Peyer's patch (tissue), 4 donors: ENCODE measurements at places on chromosomes 13 and 19.

DNA sequence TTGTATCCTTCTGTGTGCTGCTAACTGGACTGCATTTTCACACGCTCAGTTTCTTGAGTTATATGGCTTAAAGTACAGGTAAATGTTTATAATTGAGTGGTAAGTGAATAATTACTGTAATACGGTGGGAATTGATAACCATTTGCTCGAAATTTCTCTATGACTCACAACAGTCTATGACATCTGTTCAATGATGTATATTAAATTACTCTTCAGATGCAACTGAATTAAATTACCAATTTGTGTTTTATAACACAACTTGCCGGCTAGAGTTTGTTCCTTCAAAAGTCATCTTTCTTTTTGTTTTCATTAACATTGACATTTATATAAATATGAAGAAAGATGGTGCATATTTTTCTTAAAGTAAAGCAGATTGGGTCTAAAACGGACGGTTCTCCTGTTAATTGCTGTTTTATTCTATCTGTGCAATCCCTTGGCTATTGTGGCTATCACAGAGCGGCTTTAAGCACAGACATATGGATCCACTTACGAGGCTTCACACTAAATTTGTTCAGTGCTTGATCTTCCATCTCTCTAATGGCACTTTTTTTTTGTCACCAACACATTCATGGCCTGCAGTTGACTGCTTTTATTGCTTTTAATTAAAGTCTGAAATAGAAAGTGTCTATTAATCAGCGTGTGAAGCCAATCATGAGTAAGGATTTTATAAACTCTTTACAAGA is 1291.6 kb upstream of the SLC10A2 start:
- no peak for DNase-seq

GRCh38 chr13:45180713-45181601 is 19.9 kb downstream of the KCTD4 start:
- DNase-seq: no peak

DNA sequence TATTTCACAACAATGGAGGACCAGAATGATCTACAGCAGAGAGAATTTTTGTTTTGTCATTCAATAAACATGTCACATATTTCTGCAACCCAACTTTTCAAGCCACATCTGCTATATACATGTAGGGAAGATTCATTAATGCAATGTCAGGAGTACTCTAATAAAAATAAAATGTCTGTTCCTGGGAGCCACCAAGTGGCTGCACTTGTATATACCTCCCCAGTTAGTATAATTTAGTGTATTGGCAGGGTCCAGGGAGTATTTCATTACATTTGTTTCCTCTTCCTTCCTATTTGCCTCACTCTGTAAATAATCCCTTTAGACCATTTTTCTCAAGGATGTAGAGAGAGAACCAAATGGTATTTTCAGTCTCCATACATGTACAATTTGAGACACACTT is 1169.0 kb downstream of the DIAPH3 start:
- no peak for DNase-seq

DNA sequence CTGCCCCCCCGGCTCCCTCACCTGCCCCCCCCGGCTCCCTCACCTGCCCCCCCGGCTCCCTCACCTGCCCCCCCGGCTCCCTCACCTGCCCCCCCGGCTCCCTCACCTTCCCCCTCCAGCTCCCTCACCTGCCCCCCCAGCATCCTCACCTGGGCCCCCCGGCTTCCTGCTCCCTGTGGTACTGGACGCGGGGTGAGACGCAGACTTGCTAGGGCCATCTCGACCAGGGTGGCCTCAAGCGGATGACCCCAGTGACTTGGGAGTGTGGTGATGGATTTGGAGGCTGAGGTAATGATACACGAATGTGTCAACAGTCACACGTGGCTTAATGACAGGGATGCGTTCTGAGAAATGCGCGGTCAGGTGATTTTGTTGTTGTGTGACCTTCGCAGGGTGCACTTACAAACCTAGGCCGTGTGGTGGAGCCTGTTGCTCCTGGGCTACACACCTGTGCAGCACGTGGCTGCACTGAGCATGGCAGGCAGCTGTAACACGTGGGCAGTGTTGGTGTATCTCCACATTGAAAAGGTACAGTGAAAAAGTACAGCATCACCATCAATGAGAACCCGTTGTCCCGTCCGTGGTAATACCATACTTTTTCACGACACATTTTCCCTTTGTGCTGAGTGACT is 197.8 kb downstream of the TEX29 start:
- no peak for DNase-seq

DNA sequence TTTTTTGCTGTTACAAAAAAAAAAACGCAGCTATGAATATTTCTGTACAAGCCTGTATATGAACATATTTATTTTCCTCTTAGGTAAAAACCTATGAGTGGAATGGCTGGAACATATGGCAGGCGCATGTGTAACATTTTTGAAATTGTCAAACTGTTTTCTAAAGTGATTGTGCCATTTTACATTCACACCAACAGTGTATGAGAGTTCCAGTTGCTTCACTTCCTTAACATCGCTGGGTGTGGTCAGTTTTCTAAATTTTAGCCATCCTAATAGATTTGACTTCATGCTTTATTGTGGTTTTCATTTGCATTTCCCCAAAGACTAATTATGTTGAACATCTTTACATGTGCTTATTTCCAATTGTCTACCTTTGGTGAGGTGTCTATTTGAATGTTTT is 306.8 kb downstream of the KCNRG start:
- no peak for DNase-seq

GRCh38 chr19:493391-494170 is 2.7 kb upstream of the MADCAM1 start:
- no peak for DNase-seq

- DNase-seq: no peak
These were observed 7.1 kb upstream of the NLRP13 start for GRCh38 chr19:55939206-55939605.

DNA sequence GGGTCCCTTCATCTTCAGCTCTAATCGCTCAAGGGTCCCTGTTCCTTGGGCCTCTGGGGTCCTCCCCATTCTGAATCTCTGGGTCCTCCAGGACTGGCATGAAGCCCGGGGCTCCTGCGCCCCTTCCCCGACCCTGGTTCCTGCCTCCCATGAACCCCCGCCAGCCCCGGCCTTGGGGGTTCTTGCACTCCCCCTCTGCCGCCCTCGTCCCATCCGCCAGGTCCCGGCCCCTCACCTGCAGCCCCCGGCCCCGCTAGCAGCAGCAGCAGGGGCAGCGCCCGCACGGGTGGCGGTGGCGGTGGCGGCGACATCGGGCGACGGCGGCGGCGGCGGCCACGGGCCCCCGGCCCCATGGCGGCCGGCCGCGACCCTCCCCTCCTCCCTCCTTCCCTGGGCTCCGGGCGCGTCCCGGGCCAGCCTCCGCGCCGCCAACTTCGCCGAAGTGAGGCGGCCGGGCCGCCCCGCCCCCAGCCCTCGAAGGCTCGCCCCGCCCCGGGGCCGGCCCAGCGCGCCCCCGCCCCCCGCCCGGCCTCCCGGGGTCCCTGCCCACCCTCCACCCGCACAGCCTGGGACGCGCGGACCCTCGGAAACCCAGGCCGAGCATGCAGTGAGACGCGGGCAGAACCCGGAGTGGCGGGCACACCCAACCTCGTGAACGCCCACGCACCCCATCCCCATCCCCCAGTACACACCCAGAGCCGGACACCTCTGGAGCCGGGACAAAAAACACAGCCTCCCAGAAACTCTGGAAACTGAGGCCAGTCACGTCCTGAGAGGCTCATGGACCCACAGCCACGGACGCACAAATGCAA is at the start of gene NOTCH3:
NOTCH3 (minus strand) TSS at position 443 of the 812 bp plus-strand sequence; CDS start at position 353, 90 bp downstream.
- no peak for DNase-seq

- DNase-seq: no peak
These were observed 1266.2 kb downstream of the SLITRK5 start for GRCh38 chr13:88937384-88937783.

- no peak for DNase-seq
These were observed 76.0 kb downstream of the CHST8 start for GRCh38 chr19:33697766-33698165.

GRCh38 chr19:1001538-1002166 is 1.4 kb downstream of the GRIN3B start:
- peak; percentile 52 for DNase-seq

- DNase-seq: no peak
These were observed 29.5 kb upstream of the SLC7A1 start for GRCh38 chr13:29624997-29625396.

- no peak for DNase-seq
These were observed 123.5 kb downstream of the CRYL1 start for GRCh38 chr13:20401931-20402856.

- no peak for DNase-seq
These were observed 20.2 kb downstream of the AP1M1 start for GRCh38 chr19:16217716-16218451.

DNA sequence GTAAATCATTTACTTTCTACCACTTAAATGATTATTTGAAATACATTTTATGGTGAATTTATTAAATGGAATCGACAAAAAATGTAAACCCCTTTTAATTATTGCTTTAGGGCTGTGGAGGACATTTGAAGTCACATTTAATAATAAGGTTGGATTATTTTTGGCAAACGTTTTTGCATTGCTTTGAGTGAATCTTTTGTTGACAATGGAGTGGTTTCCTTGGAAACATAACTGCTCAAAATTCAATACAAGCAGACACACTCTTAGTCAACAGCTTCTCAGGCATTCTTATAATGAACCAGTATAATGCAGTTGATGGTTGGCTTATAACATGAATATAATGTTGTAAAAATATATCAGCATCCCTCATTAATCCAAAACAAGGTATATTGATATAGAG is 104.7 kb downstream of the DCLK1 start:
- no peak for DNase-seq

DNA sequence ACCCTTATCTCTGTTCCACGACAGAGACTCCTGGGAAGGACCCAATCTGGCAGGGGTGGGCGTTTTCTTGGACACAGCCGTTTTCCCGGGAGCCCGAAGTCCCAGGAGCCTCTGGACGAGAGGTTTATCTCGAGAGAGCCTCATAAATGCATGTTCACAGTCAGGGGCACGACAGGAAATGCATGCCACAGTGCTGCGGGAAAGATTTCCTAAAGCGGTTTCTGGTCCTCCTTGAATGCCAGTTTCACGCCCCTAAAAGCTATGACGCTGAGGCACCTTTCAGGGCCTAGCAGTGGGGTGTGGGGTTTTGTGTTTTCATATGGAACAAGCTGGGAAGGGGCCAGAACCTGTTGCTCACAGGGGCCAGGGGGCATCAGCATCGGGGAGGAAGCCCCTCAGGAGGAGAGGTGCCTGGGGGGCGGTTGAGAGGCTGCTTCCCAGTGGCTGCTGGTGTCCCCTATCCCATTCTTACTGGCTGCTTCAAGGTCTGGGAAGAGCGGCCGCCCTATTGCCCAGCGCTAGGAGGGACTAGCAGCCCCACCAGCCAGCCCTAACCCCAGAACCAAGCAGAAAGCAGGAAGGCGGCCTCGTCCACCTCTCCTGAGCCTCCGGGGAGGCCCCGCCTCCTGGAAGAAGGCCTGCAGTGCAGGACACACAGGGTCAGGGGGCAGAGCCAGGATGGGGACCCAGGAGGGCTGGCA is 157.0 kb downstream of the KDM4B start:
- DNase-seq: no peak

DNA sequence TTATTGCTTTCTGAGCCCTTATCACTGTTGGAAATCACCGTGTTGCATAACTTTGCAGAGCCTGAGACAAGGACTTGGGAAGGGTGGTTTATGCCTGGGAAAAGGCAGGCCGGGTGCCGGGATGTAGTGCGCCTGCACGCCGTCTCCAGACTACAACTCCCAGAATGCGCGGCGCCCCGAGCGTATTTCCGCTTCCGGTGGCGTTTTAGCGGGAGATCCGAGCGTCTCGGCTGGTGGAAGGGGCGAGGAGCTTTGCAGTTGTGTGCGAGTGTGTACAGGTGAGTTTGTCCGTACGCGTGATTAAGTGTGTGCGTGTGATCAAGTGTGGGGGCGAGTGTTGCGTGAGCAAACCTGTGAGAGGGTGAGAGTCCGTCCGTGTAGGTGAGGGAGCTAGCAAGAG is 75.4 kb downstream of the PEG3 start:
- DNase-seq: peak; percentile 54

- DNase-seq: no peak
These were observed 110.9 kb upstream of the FRY start for GRCh38 chr13:31920727-31921100.

DNA sequence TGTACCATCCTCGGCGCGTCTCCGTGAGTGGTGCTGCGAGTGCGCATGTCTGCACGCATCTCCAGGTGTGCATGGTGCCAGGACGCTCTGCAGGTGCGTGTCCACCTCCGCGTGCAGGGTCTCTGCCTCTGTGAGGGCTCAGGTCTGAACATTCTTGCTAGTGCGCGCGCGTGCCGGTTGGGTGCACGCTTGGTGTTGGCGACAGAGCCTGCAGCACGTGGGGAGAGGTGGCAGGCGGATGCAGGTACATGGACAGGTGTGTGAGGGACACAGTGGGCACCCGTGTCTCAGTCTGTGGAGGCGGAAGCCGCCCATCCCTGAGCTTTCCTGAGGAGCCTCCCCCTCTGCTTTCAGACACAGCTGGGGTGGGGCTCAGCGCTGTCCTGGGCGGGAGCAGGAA is 4.9 kb upstream of the OR10H2 start:
- no peak for DNase-seq

- DNase-seq: no peak
These were observed 231.1 kb upstream of the SERP2 start for GRCh38 chr13:44142540-44142867.

DNA sequence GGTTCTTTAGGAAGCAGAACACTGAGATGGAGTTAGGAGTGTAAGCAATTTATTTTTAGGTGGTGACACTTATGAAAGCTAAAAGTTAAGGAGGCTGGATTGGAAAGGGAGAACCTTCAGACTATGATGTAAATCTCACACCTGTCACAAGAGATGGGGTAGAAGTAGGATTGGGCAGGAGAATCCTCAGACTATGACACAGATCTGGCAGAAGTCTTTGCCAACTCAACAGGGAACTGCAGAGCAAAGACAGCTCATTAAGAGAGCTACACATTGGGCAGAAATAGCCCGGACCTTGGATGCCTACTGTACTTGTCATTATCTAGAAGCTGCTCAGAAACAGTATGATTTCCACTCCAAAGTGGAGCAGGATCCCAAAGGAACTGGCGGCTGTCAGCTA is 134.4 kb downstream of the DNAJC15 start:
- DNase-seq: no peak

DNA sequence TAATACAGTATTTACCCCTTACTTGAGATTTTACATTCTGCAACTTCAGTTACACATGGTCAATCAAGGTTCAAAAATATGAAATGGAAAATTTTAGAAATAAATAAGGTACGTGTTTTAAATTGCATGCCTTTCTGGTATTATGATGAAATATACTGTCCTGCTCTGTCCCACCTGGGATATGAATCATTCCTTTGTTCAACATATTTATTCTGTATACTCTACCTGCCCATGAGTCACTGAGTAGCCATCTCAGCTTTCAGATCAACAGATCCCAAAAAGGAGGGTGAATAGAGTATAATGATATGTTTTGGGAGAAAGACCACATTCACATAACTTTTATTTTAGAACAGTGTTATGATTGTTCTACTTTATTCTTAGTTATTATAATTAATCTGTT is 37.8 kb downstream of the STOML3 start:
- no peak for DNase-seq

- DNase-seq: no peak
These were observed 2521.1 kb downstream of the PCDH9 start for GRCh38 chr13:64709079-64709478.

GRCh38 chr13:106197496-106197895 is 338.0 kb downstream of the EFNB2 start:
- DNase-seq: no peak
